Gastroesophageal sphincter (tissue), 4 donors: ENCODE measurements at places on chromosomes 3 and 15. TPM values are rescaled to one million over a fixed set of nuclear protein-coding genes. Genes with fewer than 3 reads are reported as not detected.
A peak's percentile ranks its signal among the peaks of the same experiment; 100 is the strongest.

The CADPS gene
- 0.31 TPM for total RNA-seq

DNA sequence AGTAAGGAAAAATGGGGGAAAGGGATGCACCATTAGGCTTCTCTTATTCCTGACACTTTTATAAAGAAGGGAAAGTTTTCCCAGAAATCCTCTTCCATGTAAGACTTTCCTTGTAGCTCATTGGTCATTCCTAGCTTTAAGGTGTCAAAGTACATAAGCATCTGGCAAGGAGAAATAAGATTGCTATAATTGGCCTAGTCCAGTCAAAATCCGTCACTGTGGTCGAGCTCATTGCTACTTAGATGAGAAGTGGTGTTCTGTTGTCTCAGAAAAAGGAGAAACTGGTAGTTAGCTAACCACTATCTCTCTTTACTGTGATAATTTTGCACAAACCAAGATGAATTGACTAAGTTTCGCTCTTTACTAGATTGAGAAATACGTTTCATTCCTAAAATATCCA, 370.1 kb downstream of the CNTN4 start:
- no peaks in the 10 kb centered on the region for H3K36me3 ChIP-seq
- no peak overlapping the region for H3K27ac ChIP-seq
- no peaks in the 10 kb centered on the region for H3K27me3 ChIP-seq
- no peak for ATAC-seq
- H3K4me3 ChIP-seq: no peak overlapping the region

GRCh38 chr3:69322158-69322509, 63.8 kb downstream of the FRMD4B start:
- H3K36me3 ChIP-seq: no peaks in the 10 kb centered on the region
- H3K27ac ChIP-seq: no peak overlapping the region
- no peak for ATAC-seq
- peaks cover 6% of the 10 kb centered on the region for H3K4me1 ChIP-seq
- H3K4me3 ChIP-seq: no peak overlapping the region

GRCh38 chr15:92574566-92574965, 81.0 kb downstream of the FAM174B start:
- no peaks in the 10 kb centered on the region for H3K36me3 ChIP-seq
- H3K27me3 ChIP-seq: no peaks in the 10 kb centered on the region
- H3K4me1 ChIP-seq: no peaks in the 10 kb centered on the region
- no peak overlapping the region for H3K4me3 ChIP-seq
- H3K27ac ChIP-seq: no peak overlapping the region

DNA sequence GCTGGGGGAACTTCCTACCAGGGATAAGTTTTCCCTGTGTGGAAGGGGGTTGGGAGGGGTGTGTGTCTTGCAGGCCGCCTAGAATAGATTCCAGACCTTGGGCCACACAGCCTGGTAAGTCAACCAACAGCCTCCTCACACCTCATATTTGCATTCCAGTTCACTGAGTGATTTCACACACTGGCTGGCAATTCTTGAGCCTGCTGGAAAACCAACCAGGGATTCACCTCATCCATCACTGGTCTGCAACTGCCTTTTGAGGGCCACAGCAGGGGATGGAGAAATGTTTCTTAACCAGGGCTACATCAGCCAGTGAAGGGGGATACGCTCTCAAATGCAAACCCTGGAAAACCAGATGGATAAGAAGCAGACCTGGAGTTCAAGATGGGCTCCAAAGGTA, 2.0 kb downstream of the FSTL1 start:
- no peaks in the 10 kb centered on the region for H3K27me3 ChIP-seq
- peaks cover 26% of the 10 kb centered on the region for H3K4me1 ChIP-seq
- peaks cover 4% of the 10 kb centered on the region for H3K36me3 ChIP-seq
- H3K4me3 ChIP-seq: peak overlapping the region; percentile 70

The MAGI1 gene
- 40.8 TPM for total RNA-seq
